ENCODE measurements at places on chromosomes 12 and 14. TPM values are rescaled to one million over a fixed set of nuclear protein-coding genes. Genes with fewer than 3 reads are reported as not detected.

The RERG gene
- not detected for total RNA-seq

The SNAPC1 gene
- 9.2 TPM for total RNA-seq

The PITPNM2 gene
- total RNA-seq: 13.1 TPM

The KRT6C gene
- total RNA-seq: not detected

The PTCSC3 gene
- not detected for total RNA-seq

The KRT74 gene
- total RNA-seq: not detected

The FOXG1 gene
- not detected for total RNA-seq
